Cardiac ventricle fibroblast (primary cell): ENCODE measurements at places on chromosomes 4 and X. TPM values are rescaled to one million over a fixed set of nuclear protein-coding genes. Genes with fewer than 3 reads are reported as not detected.

Gene CTAG1A
- not detected in 2 replicates for total RNA-seq

Gene RTL5
- total RNA-seq: 3.9 and 5.6 TPM in 2 replicates

Gene SHROOM4
- 2.5 and 3.2 TPM in 2 replicates for total RNA-seq

Gene MAGEA10
- total RNA-seq: not detected in 2 replicates

Gene BCAP31
- 116 and 122 TPM in 2 replicates for total RNA-seq

Gene IBSP
- total RNA-seq: not detected in 2 replicates

Gene SASH3
- total RNA-seq: not detected in 2 replicates
